ENCODE measurements at places on chromosomes 11 and 22.

DNA sequence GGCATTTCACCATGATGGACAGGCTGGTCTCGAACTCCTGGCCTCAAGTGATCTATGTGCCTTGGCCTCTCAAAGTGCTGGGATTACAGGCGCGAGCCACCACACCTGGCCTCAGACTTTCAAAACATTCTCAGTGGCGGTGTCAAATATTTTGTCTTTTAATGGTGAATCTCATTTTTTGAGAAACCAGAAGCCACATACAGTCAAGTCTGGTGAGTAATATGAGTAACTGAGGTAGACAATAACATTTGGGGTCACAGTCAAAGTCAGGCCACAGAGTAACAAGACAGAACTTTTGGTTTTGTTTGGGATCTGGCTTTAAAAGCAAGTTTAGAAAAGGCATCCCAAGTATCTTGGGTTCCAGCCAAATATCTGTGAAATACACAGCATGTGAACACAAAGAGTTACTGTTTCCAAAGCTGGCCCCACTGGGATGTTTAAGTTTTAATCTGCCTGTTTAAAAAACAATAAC is 5.6 kb upstream of the TMA7B start:
- DNase-seq: peak; percentile 97

DNA sequence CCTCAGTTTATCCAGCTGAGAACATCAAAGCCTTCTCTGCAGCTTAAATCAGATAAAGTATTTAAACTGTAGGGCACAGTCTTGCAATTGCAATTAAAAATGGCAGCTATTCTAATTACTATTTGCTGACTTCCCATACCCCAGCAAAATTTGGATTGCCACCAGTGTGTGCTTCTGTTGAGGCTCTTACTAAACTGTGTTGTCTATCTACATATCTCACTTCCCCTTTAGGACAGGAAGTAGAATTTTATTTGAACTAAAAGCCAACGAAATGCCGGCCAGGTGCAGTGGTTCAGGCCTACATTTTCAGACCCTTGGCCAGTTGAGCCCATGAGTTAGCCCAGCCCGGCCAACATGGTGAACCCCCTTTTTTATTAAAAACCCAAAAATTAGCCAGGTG is 7.1 kb downstream of the SAA4 start:
- DNase-seq: no peak

- DNase-seq: no peak
These were observed 325.4 kb upstream of the CCDC90B start for GRCh38 chr11:83611600-83611999.

GRCh38 chr11:65108469-65109123 is 3.1 kb upstream of the TM7SF2 start:
- no peak for DNase-seq

DNA sequence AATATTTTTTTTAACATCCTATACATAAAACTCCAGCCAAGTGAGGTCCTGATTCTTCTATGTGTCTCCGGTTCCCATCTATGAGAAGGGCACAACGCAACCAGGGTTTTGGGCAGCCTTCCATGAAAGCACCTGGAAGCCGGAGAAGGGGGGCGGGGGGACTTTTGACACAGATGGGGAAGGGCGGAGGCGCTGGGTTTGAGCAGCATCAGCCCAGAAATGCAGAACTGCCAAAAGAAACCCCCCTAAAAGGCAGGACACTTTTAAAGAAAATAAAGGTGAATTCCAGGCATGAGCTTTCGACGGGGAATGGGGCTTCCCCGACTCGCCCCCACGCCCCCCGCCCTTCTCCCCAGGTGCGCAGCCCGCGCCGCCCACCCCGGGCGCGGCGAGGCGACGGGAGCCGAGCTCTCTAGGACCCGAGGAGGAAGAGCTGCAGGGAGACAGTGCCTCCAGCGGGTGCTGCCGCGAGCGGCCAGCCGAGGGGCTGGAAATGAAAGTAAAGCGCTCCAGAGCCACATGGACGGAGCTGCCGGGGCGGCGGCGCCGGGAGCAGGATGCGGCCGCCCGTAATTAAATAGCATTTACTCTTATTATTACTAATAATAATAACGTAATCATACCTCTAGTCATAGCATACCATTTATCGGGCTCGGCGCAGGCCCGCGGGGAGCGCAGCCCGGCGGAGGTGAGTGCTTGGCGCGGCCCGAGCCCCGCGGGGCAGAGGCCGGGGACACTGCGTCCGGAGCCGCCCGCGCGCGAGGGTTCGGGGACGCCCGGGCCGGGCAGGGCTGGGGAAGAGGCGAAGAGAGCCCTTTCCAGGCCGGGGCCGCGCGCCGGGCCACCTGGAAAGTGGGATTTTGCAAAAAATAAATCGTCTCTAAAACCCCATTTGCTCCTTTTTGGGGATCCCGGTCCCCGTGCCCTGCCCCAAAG is at the start of gene ZC3H7B:
TSS of gene ZC3H7B (plus strand) at position 441 of the 936 bp plus-strand sequence. CDS start 19,136 bp downstream, outside the sequence.
- peak; percentile 85 for DNase-seq

GRCh38 chr11:110337570-110338193 is 41.3 kb upstream of the RDX start:
- DNase-seq: peak; percentile 46

DNA sequence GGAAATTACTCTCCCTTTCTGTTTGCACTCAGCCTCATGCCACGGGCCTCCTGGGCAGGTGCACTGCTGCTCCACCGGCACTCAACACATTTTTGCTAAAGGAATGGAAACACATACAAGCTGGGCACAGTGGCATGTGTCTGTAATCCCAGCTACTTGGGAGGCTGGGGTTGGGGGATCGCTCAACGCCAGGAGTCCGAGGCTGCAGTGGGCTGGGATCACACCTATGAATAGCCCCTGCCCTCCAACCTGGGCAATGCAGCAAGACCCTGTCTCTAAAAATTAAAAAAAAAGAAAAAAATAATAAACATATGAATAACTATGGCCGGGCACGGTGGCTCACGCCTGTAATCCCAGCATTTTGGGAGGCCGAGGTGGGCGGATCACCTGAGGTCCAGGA is 30.6 kb downstream of the RRP7A start:
- no peak for DNase-seq

All from iris pigment epithelial cell (primary cell).